Hematopoietic multipotent progenitor cell treated with erythropoietin and hydrocortisone succinate and interleukin-3 and kit ligand, for 8 days (in vitro differentiated cells): ENCODE measurements at places on chromosomes 3 and 15.

GRCh38 chr3:47622671-47623461, 44.2 kb upstream of the CSPG5 start:
- no peak for DNase-seq

GRCh38 chr15:48617619-48618018, 27.9 kb downstream of the FBN1 start:
- peak; percentile 20 for DNase-seq

DNA sequence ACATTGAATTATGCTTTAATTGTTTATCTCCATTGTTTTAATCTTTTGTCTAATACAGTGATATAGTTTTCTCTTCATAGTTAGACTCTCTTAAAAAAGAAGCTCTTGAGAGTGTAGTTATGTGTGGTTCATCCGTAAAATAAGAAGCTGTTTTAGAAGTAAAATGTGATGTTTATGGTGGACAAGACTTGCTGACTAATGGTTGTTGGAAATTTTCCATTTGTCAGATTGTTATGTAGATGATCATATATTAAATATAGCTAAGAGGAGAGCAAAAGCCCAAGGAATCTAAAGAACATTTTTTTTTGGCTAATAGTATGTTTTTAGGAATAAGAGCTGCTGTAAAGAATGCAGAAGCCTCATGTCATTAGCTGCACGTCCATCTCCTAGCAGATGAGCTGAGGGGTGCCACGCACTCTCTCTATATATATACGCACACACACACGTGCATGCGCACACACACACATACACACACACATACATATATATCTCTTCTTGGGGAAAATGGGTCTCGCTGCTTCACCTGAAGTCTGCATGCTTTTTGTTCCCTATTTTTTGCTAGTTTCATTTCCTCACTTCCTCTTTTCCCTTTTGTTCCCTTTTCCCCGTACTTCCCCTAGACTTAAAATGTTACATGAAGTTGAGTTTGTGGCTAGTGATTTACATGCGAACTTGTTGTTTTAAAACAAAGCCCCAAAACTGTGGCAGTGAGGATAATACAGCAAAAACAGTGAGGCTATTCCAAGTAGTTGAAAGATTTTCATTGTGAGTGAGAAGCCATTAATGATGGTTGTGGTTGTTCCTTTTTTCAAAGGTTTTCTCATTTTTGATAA, 107.8 kb downstream of the MBNL1 start:
- DNase-seq = peak; percentile 70

DNA sequence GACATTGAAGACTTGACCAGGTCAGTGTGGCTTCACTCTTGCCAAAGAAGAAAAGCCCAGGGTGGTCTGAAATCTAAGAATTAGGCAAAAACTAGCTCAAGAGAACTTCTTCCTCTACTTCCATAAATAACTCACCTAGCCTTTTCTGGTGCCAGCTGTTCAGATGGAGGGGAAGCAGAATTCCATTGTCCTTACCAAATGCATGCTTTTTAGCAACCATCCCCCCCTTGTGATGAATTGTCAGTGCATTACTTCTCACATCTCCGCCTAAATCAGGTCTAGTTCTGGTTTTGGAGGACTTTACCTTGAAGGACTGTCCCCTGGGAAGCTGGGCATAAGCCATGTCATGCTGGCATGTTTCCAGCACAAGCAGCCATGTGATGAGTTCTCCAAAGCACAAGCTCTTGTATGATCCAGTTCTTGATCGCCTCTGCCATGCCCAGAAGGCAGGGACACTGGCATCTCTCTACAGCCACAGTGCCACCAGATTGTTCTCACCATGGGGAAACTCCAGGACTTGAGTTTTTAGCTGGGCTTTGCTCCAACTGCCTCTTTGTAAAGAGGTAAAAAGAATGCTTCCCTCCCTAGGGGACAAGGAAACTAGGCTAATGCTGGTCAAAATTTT, 96.4 kb upstream of the IL12A start:
- no peak for DNase-seq
